Activated gamma-delta T cell treated with Interleukin-2 at 50 U/mL for 16 hours (primary cell): ENCODE measurements at places on chromosomes 6 and 20.

DNA sequence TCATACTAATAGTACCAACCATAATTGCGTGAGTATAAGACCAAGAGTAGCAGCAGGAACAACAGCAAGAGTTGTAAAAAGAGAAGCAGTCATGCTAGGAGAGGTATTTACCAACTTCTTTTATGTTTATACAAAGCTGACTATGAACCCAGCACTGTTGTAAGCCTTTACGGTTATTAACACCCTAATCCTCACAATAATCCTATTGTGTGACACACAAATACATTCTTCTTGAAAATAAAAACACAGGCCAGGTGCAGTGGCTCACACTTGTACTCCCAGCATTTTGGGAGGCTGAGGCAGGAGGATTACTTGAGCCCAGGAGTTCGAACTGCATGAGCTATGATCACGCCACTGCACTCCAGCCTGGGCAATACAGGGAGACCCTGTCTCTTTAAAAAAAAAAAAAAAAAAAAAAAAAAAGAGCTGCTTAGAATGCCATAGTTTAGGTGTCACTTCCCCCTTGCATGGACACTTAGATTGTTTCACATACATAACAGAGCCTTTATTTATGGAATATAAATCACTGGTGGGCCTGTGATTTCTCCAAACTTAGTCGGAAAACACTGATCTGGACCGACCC lies 20.2 kb downstream of the HCK start:
- no peak for DNase-seq

DNA sequence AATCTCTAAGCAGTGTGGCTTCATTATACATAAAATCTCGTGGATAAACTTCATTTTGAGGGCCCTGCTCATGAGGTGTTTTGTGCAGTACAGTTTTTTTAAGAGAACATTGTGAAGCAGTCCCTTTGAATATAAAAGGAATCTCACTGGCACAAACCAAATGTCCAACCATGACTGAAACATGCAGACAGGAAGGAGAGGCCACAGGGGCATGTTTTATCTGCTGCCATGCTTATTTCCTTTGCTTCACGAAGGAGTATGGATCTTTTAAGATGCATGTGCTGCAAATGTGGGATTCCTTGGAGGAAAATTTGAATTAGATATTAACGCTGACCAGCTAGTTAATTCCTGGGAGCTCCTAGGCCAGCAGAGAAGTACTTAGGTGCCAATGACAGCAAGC lies 192.3 kb downstream of the DST start:
- no peak for DNase-seq

- DNase-seq: no peak
These were observed 55.9 kb downstream of the MAP3K5 start for GRCh38 chr6:136736281-136736960.

DNA sequence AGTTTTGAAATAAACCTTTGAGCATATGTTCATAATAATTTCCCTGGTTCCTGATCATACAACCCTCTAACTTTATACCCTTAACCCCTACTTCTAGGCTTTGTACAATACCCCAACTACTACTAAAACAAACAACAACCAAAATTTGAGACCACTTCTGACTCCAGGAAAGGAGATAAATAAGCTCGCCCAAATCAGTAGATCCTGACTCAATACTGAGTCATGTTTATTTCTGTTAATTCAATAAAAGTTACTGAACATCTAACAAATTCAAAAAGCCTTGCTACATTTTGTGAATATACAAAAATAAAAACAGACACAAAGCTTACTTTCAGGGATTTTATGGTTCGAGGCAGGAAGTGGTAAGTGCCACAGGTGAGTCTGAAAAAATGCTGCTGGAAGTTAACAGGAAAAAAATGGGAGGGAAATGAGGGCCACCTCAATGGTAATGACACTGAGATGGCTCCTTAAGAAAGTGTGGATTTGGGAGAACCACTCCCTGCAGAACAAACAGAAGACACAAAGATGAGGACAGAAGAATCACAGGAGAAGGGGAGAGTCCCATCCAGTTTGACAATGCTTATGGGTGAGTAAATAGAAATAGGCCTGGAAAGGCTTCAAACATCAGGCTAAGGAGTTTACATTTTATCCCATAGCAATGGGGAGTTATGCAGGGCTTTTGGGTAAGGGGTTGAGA lies 63.4 kb downstream of the DST start:
- DNase-seq: no peak

- DNase-seq: no peak
These were observed 436.2 kb upstream of the SOX4 start for GRCh38 chr6:21157186-21157929.

DNA sequence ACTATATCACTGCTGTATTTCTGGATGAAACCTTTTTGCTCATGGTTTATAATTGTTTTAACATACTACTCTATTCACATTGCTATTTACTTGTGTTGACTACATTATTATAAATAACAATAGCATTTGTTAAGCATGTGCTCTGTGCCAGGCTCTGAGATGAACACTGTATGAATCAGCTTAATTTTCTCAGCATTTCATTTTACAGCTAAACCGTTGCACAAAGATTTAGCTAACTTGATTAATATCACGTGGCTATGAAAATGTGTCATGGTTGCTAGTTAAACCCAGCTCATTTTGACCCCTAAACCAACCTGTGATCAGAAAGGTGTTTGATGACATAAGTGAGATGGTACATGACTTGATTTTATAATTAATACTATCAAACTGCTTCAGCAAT lies 77.5 kb downstream of the NCOA7 start:
- no peak for DNase-seq

- DNase-seq: no peak
These were observed 1.6 kb upstream of the ZSCAN12 start for GRCh38 chr6:28401172-28401571.

DNA sequence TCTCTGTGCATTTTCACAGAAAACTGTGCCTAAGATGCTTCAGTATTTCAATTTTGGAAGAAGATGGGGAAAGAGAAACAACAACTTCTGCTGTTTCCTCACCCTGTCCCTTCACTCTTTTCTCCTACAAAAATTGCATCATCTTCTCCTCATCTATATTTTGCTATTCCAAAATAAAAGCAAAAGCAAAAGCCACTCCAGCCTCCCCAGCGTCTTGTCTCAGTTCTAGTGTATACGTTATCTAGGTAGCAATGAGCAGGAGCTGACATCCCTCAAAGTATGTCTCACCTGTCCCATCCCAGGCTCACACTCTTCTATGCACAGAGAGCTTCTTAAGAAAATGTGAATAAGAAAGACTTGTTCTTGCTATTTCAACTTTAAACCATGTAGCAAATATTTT lies 163.8 kb upstream of the TAB2 start:
- no peak for DNase-seq

DNA sequence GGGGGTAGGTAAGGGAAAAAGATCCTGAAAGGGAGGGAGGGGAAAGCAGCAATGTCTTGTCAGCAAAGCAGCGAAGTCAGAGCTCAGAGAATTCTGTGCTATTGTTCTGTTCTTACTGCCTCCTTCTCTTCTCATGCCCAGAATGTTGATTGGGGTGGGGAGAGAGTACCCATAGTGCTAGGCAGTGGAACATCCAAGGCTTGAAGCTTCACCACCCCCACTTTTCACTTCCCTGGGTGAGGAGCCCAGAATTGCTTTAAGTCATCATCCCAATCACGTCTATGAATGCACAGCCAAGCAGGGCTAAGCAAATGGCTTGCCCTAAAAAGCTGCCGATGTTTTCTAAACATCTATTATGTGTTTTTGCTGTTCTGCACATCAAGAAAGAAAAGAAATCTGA lies 16.5 kb downstream of the REPS1 start:
- DNase-seq: no peak

DNA sequence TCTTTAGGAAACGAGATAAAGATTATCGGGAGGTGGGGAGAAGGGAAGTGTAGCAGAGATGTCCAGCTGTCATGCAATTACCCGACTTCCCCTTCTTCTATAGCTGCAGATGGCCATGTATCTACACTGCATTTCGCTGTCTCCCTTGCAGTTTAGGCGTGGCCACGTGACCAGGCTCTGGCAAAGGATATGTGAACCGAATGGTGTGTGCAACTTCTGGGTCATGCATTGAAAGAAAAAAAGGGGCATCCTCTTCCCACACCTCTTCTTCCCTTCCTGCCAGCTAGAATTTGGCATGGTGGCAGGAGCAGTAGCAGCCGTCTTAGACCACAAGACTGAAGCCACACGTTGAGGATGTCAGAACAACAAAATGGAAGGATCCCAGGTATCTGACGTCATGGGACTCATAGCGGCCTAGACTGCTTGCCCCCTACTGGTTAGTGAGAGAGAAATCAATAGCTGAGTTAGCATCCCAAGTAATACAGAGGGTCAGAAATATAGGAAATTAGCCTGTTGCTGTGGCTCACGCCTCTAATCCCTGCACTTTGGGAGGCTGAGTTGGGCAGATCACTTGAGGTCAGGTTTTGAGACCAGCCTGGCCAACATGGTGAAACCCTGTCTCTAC lies 32.8 kb downstream of the TCF15 start:
- no peak for DNase-seq

GRCh38 chr20:51636123-51636522 lies 93.6 kb upstream of the NFATC2 start:
- DNase-seq: no peak

GRCh38 chr6:100153636-100154275 lies 159.7 kb upstream of the MCHR2 start:
- no peak for DNase-seq

DNA sequence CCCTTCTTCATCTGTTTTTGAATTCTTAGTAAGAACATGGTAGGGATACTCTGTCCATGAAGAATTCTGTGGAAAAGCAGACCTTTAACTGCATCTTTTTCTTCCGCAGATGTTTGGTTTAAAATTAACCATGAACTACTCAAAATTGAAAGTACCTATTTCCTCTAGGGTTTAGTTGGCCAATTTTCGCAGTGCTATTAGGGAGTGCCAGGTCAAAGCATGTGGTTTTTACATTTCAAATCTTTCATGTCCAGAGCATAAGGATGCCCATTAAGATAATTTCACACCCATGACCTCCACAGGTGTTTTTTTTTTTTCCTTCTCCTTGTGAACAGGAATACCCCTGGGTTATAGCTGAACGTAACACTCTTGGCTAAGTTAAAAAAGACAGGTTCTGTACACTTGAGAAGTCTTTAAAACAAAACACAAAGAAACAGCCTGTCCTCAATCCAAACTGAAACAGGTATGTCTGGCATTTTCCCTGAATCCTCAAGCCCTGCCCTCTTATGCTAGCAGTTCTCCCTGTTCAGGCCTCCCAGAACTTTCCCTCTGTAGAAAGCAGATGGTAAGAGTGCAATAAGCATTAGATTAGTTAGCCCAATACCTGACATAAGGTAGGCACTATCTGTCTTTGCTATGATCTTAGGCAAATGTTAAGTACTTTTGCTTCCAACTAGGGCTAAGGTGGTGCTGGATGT lies 67.1 kb downstream of the ELOVL5 start:
- no peak for DNase-seq

- DNase-seq: no peak
These were observed 13.7 kb downstream of the NEDD9 start for GRCh38 chr6:11218538-11219399.

DNA sequence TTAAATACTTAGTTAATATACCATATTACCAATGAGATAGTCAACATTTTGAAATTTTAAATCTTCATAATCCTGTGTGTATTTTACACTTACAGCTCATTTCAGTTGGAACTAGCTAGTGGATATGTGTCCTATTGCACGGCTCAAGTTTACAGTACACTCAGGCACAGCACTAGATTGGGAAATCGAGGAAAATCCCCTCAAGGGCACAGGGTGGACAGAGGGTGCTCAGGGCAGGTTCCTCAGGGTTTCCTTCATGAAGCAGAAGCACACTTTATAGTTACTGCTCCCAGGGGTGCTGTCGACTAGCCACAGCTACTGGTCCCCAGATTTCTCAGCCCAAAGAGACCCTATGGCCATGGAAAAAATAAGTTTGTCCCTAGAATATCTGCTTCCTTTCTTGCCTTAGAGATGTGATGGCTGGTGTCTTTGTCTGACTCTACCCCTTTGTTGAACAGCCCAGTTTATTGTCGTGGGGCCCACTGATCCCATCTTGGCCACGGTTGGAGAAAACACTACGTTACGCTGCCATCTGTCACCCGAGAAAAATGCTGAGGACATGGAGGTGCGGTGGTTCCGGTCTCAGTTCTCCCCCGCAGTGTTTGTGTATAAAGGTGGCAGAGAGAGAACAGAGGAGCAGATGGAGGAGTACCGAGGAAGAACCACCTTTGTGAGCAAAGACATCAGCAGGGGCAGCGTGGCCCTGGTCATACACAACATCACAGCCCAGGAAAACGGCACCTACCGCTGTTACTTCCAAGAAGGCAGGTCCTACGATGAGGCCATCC lies 1.5 kb downstream of the BTN2A1 start:
- DNase-seq: no peak

- DNase-seq: no peak
These were observed 82.7 kb upstream of the PMEPA1 start for GRCh38 chr20:57792386-57793080.

- no peak for DNase-seq
These were observed 29.4 kb downstream of the SDCBP2 start for GRCh38 chr20:1299522-1299921.

DNA sequence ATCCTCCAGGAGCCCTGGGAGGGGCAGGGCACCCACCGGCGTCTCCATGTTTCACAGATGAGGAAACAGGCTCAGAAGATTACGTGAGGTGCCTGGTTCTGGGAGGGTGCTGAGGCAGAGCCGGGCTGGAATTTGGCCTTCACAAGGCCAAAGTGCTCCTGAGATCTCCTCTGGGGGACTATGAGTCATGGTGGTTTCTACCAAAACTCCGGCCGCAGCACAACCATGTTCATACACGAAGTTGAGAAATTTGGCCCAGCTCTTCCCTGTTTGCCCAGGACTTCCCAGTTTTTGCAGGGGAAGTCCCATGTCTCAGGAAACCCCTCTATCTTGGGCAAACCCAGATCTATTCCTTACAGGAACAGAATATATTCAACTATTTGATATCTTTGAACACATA lies 172.9 kb upstream of the CDYL start:
- DNase-seq: no peak
